ENCODE measurements at places on chromosomes 7 and 10. TPM values are rescaled to one million over a fixed set of nuclear protein-coding genes. Genes with fewer than 3 reads are reported as not detected.

Gene FGF8
- not detected for total RNA-seq

DNA sequence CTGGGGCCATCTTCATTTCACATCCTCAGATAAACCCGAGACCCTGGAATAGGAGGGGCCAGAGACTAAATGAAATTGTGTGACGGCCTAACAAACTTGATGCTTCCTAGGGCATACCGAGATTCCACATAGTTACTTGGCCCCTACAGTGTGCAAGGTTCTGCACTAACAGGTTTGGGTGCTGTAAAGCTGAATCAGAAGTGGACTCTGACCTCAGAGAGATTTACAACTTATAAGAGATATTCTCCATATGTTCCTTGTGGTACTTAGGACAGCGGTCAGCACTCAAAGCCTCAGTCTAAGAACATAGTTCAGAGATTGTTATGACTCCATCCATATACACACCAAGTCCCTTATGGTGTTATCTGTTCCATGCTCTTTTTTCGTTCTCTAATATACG is 55.1 kb upstream of the FHIP2A start:
- H3K27me3 ChIP-seq = peaks cover 60% of the 10 kb centered on the region
- H3K4me1 ChIP-seq = peaks cover 2% of the 10 kb centered on the region
- H3K27ac ChIP-seq = no peak overlapping the region
- DNase-seq = no peak
- H3K4me3 ChIP-seq = no peak overlapping the region
- no peaks in the 10 kb centered on the region for H3K36me3 ChIP-seq

Gene CTAGE6
- total RNA-seq = 0.52 TPM

GRCh38 chr7:149197675-149198074 is 2.3 kb downstream of the ZNF282 start:
- H3K4me3 ChIP-seq = peak overlapping the region; percentile 92
- no peak overlapping the region for H3K27ac ChIP-seq

GRCh38 chr10:112221545-112221944 is 38.0 kb upstream of the GPAM start:
- H3K4me3 ChIP-seq = no peak overlapping the region
- no peaks in the 10 kb centered on the region for H3K4me1 ChIP-seq
- H3K27ac ChIP-seq = no peak overlapping the region
- no peak for DNase-seq
- H3K27me3 ChIP-seq = peaks cover 4% of the 10 kb centered on the region

Gene CYP17A1
- not detected for total RNA-seq
